ENCODE measurements at places on chromosomes 6 and 20.

DNA sequence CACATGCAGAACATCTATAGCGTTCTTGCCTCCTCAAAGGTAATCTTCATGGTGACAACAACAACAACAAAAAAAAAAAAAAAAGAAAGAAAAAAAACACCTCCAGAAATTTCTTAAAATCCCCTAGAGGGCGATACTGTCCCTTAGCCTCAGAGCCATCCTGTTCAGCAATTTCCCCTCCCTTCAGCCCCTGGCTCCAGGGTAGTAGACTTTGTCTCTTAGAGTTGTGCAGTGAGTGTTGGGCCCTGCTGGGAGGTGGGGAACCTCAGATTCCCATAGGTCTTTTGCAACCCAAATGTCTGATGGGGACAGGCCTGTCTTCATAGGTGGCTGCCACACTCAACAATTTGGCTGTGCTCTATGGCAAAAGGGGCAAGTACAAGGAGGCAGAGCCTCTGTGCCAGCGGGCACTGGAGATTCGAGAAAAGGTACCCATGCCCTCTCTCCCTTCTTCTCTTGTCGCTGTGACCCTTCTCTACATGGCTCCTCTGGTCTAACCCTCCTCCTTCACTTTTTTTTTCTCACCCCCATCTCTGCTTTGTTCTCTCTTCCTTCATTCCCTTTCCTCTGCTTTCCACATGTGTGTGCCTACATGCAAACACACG, 6.0 kb upstream of the PTK7 start:
- DNase-seq, result no peak

GRCh38 chr20:37935435-37935834, 32.5 kb downstream of the VSTM2L start:
- no peak for DNase-seq

DNA sequence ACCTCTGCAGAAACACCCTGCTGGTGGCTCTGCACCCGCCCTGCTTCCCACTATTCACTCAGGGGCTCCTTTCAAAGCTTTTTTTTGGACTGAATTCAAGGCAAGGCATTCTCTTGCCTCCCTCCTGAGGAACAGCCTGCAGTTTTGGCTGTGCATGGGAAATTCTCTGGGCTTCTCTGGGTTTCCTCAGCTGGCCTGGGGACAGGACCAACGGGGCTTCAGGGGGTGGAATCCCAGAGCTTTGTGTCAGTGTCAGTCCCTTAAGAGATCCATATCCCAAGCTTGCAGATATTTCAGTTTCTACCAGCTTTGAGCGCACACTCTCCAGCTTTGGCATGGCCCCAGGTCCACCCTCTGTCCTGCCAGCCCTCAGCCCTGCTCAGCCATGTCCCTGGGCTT, 2.0 kb downstream of the SCRT2 start:
- DNase-seq, result no peak

- DNase-seq, result no peak
These were observed 175.9 kb downstream of the SOX4 start for GRCh38 chr6:21769405-21769861.

DNA sequence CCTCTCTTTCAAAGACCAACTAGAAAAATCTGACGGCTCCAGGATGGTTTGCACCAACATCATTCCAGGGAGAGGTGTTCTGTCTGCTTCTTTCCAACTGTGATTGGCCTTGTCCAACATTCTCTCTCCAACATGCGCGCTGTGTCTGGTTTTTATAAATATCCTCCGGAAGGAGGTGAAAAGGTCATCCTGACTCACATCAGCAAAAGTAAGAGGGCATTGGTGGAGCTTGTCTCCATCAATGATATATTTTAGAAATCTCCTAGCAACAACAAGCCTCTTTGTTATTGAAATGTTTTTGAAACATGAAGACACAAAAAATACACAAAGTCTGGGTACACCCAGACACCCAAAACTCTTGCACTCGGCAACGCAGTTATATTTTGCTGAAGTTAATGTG, 475.3 kb upstream of the JARID2 start:
- no peak for DNase-seq

GRCh38 chr6:83488861-83489260, 23.5 kb upstream of the PRSS35 start:
- DNase-seq, result no peak

DNA sequence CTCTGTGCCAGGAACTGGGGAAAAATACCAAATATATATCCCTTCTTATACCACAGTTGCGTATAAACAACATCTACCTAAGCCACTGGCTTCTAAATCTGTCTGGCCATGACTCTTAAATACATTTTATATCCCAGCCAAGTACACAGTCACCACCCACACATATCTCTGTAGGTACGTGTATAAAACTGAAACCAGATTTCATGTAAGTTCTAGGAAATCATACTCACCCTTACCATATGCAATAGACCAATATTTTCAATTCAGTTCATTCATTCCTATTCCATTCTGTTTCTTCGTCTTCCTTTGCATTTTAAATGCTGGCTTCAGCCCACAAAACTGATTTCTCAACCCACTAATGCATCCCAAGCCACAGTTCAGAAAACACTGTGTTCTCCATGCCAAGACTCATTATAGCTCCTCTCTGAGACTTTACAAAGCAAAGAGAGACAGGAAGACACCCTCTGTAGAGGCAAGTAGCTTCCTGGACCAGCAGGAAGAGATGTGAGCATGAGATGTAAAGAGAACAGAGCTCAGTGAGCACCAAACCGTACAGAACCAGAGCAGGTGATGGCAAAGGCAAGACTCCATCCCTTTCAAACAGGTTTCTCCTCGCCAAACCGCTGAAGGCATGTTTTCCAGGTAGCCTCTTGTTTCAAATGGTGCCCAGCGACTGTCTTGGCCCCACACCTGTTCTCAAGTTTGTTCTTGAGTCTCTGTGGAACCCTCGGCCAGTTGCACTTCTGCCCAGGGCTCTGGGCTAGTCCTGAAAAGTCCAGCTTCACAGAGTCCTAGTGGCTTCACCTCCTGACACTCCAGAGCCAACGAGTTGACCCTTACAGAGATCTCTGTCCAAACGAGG, 18.7 kb downstream of the FAM50B start:
- DNase-seq, result no peak

DNA sequence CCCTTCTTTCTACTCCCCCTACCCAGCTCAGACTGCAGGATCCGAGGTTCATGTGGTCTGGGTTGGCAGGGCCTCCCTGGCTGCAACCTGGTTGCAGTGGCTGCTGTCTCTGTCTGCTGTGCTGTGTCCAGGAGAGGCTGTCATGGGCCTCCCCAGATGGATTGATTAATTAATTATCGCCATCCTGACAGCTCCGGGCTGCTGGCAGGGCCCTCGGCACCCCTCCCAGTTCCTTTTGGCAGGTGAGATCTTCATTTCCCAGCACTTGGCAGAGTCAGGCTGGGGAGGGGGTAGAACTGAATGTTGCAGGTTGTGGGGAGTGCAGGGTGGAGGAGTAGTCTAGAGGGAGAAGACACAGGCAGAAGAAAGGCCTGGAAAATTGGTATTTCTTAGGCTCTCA, 56.7 kb upstream of the ZFAND3 start:
- no peak for DNase-seq

GRCh38 chr6:44809258-44809657, 421.8 kb downstream of the CDC5L start:
- no peak for DNase-seq

DNA sequence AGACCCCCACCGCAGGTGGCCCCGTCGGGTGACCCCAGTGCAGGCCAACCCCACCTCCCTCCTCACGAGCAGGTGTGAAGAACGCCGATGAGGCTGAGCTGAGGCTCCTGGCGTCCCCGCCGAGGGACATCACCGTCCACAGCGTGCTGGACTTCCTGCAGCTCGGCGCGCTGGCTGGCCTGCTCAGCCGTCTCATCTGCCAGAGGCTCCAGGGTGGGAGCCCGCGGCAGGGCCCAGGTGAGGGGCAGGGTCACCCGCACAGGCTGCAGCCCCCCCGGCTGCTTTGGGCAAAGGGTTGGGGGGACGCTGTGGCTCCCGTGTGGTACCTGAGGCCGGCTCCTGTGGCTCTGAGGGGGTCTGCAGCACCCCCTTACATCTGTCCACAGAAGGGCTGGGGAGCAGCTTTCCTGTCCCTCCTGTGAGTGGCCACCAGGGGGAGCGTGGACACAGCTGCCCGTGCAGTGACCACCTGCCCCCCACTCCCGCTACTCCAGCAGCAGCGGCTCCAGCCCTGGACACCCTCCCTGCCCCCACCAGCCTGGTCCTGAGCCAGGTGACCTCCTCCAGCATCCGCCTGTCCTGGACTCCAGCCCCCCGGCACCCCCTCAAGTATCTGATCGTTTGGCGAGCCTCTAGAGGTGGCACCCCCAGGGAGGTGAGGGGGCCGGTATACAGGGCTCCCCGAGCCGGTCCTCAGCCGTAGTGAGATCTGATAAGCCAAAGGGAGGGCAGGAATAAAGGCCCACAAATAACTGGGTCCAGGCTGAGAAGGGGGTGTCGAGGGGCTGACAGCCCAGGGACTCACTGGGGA, 16.5 kb downstream of the COL20A1 start:
- no peak for DNase-seq

GRCh38 chr6:136037876-136038460, 186.5 kb downstream of the PDE7B start:
- no peak for DNase-seq

- DNase-seq, result no peak
These were observed 17.3 kb downstream of the STX7 start for GRCh38 chr6:132495604-132496079.

DNA sequence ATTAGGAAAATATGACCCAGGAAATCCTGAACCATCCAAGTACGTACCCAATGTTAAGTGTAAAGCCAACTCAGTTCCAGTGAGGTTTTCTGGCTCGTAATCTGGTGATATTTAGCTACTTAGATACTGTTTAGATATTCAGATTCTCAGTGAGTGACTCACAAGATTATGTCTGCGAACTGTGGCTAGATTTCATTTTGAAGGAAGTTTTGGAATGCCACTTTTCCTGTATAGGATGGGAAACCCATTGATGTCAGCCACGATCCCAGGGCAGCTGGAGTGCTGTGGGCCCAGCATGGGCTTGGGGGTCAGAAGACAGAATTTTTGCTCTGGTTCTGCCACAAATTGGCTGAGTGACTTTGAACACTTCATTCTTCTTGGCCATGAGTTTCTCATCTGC, 76.3 kb downstream of the TMEM170B start:
- no peak for DNase-seq

GRCh38 chr6:106182455-106182854, 96.3 kb downstream of the PRDM1 start:
- no peak for DNase-seq

GRCh38 chr6:137731600-137731959, 135.5 kb upstream of the TNFAIP3 start:
- DNase-seq, result no peak

DNA sequence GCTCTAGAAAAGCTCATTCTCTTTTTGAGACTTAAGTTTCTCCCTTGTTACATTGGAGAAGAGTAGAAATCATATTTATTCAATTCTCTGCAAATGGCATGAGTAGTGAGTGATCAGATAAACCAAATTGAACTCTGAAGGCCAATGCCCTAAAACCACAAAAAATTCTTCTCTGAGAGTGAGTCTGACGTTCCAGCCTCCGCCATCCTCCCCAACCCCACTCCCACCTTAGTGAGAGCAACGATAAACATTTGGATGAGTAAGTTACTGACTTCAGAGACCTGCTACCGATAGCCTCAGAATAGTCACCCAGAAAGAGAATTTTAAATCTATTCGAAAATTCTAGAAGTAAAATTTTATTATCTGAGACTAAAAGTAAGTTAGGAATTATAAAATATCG, 94.6 kb downstream of the TFAP2A start:
- no peak for DNase-seq

DNA sequence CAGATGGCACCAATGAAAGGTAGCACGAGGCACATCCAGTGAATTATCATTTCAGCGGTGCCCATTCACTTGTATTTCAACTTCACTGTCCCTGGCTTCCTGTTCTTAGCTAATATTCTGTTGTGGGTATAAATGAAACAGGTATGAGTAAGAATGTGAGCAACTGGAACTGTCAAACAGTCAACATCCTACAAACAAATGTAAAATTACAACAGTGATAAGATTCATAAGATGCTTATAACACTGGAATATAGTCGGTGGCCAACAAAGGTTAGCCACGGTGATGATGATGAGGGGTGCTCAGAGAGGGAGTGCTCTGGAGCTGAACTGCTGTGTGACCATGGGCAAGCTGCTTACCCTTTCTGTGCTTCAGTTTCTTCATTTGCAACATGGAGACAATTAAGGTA, 74.9 kb upstream of the TOX2 start:
- DNase-seq, result no peak

DNA sequence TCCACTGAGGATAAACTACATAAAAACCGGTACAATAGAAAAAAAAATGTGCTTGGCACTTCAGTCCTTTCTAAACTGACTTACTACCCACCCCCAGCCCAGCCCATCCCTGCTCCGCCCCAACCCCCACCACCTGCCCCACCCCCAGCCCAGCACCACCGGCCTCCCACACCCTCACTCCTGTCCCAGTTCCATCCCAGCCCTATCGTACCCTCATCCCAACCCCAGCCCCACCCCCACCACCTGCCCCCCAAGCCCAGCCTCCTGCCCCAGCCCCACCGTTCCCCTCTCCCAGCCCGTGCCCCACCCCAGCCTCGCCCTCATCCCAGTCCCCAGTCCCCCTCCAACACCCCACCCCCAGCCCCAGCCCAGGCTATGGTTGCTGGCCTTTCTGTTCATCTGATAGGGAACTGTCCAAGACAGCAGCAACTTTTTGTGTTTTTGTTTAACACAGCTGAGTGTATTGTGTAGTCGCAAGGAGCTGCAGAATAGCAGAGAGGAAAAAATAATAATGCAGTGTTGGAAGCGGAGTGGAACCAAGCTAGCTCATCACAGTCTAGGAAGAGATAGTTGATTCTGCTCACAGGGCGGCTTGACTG, 61.9 kb downstream of the SASH1 start:
- no peak for DNase-seq

DNA sequence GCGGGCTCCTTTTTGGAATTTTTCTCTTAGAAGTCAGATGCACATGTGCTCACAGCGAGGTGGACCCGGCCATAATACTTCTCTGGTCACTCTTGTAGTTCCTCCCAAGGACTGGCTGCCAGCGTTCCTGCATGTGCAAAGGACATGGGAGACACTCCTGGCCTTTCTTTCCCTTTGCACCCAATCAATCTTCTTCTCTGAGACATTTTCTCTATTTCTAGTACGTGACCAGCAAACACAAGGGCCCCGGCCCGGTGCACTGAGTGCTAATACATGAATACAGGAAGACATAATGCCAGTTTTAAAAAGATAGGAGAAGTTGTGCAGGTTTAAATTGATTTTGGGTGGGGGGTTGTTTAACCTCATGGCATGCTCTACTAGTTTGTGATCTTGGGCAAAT, 233.6 kb downstream of the SMOC2 start:
- DNase-seq, result no peak

Measured in esophagus squamous epithelium (tissue), 5 donors.